Epithelial cell of umbilical artery (primary cell): ENCODE measurements at places on chromosomes 4 and X. TPM values are rescaled to one million over a fixed set of nuclear protein-coding genes. Genes with fewer than 3 reads are reported as not detected.

Gene PPBP
- not detected in 2 replicates for total RNA-seq

Gene CFAP299
- not detected in 2 replicates for total RNA-seq

Gene PCDH10
- 31.3 and 43.9 TPM in 2 replicates for total RNA-seq

Gene GAGE12H
- not detected in 2 replicates for total RNA-seq
